ENCODE measurements at places on chromosomes 6 and 20.
A peak's percentile ranks its signal among the peaks of the same experiment; 100 is the strongest.

GRCh38 chr20:17437251-17437650 lies 93.9 kb downstream of the BFSP1 start:
- DNase-seq: no peak

DNA sequence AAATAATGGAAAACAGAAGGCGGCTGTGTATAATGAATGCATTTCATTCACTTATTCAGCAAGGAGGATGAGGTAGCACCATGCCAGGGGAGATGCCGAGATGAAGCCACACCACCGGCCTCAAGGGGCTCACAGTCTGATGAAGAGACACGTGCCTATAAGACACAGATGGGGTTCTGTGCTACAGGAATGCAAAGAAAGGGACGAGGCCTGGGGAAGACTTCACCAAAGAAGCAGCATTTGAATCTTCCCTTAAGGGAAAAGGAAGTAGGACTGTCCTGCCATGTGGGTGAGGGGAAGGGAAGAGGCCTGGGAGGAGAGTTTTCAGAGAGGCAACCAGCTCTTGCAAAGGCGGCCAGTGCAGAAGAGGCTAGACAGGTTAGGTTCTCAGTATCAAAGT lies 98.9 kb downstream of the PSMG4 start:
- DNase-seq: no peak

GRCh38 chr6:113190170-113190569 lies 667.0 kb upstream of the MARCKS start:
- no peak for DNase-seq

- no peak for DNase-seq
Measured at GRCh38 chr20:24682496-24682985, 213.1 kb downstream of the SYNDIG1 start.

DNA sequence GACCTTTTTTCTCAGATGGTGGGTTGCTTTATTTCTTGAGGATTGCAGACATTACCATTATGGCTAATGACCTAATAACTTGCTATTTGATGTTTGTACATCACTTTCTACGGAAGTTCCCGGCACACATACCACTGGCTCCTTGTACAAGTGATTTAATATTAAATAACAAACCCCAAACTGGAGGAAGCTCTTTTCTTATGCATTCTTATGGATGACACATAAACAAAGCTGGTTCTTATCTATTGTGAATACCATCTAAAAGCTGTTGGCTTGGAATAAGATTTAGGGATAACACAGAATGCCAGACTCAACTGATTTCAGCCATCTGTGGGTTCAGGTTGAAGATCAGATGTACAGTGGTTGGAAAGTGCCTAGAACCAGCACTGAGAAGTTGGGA lies 272.6 kb downstream of the TSHZ2 start:
- DNase-seq: no peak

GRCh38 chr20:6697228-6697972 lies 70.1 kb upstream of the BMP2 start:
- DNase-seq: no peak

DNA sequence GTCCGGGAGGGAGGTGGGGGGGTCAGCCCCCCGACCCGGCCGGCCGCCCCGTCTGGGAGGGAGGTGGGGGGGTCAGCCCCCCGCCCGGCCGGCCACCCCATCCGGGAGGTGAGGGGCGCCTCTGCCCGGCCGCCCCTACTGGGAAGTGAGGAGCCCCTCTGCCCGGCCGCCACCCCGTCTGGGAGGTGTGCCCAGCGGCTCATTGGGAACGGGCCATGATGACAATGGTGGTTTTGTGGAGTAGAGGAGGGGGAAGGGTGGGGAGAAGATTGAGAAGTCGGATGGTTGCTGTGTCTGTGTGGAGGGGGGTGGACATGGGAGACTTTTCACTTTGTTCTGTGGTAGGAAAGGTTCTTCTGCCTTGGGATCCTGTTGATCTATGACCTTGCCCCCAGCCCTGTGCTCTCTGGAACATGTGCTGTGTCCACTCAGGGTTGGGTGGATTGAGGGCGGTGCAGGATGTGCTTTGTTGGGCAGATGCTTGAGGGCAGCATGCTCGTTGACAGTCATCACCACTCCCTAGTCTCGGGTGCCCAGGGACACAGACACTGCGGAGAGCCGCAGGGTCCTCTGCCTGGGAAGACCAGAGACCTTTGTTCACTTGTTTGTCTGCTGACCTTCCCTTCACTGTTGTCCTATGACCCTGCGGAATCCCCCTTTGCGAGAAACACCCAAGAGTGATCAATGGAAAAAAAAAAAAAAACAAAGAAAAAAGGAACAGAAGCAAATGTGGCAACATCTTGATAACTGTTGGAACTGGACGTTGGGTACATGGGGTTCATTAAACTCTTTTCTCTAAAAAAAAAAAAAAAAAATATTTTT lies 15.7 kb upstream of the E2F1 start:
- DNase-seq: no peak

DNA sequence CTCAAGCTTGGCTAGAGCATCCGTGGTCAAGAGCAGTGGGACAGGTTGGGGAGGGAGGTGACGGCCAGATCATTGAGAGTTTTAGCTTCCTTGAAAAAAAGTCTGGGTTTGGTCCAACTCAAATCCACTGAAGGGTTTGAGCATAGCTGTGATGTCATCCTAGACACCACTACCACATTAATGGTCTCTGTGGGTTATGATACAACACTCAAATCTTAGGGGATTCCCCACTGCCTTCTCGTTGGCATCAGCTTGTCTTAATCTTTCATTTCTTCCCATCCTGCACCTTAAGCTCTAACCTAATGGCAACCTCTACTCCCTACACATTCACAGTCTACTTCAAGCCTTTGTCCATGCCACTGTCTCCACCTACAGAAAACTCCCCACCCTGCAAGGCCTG lies 77.3 kb downstream of the BMP6 start:
- DNase-seq: no peak

GRCh38 chr6:30891816-30892538 lies 7.7 kb downstream of the DDR1 start:
- no peak for DNase-seq

GRCh38 chr6:167730441-167730840 lies 96.3 kb upstream of the AFDN start:
- DNase-seq: no peak

- no peak for DNase-seq
Measured at GRCh38 chr6:146944809-146945208, 259.4 kb upstream of the STXBP5 start.

DNA sequence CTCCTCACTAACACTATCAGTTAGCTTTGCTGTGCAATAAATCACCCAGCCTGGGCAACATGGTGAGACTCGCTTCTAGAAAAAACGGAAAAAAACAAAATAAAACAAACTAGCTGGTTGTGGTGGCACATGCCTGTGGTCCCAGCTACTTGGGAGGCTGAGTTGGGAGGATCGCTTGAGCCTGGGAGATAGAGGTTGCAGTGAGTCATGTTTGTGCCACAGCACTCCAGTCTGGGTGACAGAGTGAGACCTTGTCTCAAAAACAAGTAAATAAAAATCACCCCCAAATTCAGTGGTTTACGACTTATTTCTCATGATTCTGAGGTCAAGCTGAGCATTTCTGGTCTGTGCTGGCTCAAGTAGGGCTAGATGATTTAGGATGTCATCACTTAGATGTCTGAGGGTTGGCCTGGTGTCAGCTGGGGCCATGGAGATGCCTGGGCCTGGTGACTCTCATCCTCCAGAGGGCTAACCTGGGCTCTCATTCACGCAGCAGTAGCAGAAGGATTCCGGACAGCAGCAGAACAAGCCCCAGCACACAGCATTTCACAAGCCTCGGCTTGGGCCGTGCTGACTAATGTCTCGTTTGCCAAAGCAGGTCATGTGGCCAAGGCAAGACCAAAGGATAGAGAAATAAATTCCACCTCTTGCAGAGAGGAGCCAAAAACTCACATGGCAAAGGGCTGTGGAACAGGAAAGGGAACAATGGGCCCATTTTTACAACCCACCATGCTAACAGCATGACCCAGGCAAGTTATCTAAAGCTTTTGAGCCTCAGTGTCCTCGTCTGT lies 32.5 kb downstream of the MGME1 start:
- DNase-seq: no peak

- no peak for DNase-seq
Measured at GRCh38 chr20:11406877-11407276, 510.8 kb upstream of the BTBD3 start.

DNA sequence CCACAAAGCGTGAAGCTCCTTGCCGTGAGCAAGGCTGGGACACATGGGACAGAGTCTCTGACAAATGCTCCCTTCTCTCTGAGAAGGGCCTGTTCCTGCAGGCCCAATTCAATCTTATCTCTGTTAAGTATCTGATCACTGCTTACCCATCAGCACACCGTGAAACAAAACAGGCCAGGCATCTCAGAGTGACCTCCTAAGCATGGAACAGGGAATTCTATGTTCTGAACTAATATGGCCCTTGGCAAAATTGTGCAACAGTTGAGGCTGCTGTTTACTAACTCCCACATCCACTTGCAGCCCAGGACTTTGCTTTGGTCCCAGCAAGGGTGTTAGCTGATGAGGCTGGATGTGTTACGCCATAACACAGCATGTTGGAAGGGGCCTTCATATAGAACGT lies 79.2 kb downstream of the GCLC start:
- DNase-seq: no peak

DNA sequence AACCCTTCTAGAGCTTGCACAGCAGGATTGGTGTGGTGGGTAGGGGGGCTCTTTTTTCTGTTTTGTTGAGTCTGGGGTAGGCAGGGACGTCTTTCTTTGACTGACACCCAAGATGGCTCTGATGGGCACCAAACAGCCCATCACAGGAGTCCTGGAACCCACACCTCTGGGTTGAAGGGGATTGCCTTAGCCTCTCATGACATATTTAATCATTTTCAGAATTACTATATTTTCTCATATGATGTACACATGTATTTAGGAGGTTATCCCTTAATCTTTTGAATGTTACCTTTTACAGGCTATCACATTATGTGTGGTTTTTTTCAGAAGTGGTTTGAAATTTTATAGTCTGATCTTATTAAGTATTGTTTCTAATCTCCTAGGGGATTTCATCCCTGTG lies 64.6 kb downstream of the RPP40 start:
- DNase-seq: no peak

GRCh38 chr6:43799551-43800297 lies 29.7 kb downstream of the VEGFA start:
- DNase-seq: no peak

DNA sequence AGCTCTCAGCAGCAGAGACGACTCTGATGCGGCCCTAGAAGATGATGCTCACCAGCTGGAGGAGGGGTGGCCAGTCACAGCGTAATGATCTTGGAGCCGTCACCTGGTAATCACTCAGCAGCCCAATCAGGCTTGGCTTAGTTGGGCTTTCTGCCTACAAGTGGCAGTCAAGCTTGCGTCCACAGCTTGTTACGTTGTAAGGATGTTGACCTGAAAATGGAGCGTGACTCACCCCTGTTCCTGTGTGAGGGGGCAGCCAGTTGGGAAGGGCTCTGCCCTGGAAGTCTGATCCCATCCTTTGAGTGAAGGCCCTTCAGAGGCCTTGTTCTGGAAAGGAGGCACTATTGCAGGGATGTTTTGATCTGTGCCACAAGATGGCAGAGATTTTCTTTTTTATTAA lies 49.8 kb downstream of the SPATA2 start:
- DNase-seq: no peak

DNA sequence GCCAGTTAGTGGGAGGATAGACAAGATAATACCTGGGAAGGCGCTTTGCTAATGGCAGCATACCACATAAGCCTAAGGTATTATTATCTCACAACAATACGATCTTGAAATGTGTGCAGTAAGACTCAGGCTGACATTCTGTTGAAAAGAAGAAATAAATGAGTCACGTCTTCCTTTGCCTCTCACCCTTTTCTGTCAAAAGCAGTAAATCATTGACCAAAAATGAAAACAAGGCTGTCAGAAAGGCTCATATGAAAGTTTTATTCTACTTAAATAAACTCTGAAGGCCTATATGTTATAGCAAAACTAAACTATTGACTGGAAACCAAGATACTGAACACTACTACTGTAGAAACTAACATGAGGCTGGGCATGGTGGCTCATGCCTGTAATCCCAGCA lies 43.1 kb upstream of the IL20RA start:
- DNase-seq: peak; percentile 28

DNA sequence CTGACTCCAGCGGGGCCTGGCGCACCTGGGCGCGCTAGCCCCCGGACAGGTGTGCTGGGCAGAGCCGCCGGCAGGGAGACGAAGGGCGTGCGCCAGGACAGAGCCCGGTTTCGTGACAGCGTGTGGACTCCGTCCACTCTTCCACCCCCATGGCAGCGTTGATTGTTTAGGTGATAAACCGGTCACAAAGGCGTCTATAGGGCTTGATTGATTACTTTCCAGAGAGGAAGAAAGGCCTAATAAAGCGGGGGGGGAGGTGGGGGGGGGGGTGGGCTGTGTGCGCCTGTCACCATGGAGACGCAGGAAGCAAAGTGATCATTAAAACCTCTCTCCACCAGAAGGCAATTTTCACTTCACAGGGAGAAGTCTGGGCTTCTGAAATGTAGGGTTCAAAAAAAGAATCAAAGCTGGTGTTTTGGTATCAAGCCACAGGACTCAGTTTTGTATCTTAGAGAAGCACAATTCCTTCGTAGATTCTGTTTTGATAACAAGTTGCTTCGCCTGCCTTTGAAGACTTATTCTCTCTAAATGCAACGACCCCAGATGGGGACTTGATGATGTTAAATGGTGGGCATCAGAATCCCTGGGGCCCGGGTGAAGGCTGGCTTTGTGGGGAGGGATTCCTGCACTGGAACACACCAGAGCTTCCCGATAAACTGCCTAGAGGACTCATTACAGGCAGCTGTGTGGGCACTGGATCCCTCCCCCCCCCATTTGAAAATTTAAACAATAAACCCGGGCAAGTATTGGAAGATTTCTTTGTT lies 1.4 kb downstream of the PHACTR3 start:
- DNase-seq: no peak

- DNase-seq: no peak
Measured at GRCh38 chr6:35686873-35687555, 1.7 kb downstream of the FKBP5 start.

- DNase-seq: no peak
Measured at GRCh38 chr20:21529863-21530262, 16.0 kb upstream of the NKX2-2 start.

GRCh38 chr6:19669206-19669605 lies 168.0 kb upstream of the ID4 start:
- DNase-seq: no peak

GRCh38 chr6:47308552-47309290 lies 984 bp downstream of the TNFRSF21 start:
- no peak for DNase-seq

DNA sequence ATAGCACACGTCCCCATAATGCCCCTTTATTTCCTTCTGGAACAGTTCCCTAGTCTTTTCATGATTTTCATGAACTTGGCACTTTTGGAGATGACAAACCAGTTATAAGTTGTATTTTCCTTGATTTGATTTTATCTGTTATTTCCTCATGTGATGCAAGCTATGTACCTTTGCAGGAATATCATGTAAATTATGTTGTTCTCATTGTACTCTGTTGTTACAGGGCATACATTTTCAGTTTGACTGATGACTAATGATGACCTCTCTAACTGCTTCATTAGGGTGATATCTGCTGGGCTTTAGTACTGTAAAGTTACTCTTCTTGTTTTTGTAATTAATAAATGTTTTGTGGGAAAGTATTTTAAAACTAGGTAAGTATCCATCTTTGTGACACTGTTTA lies 147.3 kb downstream of the ZFAND3 start:
- DNase-seq: no peak
